Stimulated activated CD4-positive, alpha-beta T cell treated with anti-CD3 and anti-CD28 coated beads, Interleukin-1b, Interleukin-23, amount 100 ng/mL, for 1 hour (primary cell): ENCODE measurements at places on chromosomes 12 and 14.
A peak's percentile ranks its signal among the peaks of the same experiment; 100 is the strongest.

DNA sequence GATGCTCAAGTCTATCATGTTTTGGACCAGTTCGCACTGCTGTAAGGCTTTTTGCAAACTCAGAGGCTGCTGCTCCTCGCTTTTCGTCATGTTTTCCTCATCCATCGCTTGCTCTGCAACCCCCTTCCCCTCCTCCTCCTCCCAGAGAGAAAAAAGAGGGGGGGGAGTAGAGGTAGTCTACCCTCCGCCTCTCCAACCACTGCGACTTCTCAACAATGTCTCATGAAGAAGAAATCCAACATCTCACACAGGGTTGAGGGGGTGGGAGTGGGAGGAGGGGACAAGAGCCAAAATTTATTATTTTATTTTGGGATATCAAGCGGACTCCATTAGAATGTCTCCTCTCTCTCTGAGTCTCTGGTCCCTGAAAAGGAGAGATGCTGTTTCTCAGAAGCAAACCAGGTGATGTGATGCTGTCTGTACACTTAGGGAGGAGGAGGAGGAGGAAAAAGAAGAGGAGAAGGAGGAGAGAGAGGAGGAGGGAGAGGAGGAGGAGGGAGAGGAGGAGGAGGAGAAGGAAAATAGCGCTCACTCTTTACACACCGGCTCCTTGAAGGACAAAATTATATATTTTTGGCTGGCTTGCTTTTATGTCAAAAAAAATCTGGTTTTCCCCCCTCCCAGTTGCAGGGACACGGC lies 520 bp downstream of the KSR2 start:
- DNase-seq, result no peak

- no peak for DNase-seq
These were observed 11.4 kb downstream of the EIF2S1 start for GRCh38 chr14:67371247-67372148.

GRCh38 chr12:462936-463705 lies 3.4 kb downstream of the B4GALNT3 start:
- DNase-seq, result no peak

DNA sequence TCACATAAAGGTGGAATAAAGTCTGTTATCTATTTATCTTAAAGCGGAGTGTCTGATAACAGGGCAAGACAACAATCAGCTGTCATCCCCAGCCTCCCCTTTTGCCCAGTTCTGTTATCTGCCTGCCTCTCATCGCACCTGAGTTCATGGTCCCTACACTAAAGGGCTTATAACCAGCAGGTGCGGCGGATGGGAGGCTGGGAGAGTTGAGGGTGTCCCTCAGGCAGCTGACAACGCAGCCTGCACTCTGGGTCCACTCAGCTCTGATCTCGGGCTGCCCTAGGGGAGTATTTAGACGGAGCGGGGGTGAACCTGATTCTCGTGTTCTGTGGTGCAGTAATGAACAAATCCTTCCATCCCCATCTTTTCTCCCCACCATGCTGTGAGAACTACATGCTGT lies 34.0 kb upstream of the JDP2 start:
- DNase-seq, result no peak

DNA sequence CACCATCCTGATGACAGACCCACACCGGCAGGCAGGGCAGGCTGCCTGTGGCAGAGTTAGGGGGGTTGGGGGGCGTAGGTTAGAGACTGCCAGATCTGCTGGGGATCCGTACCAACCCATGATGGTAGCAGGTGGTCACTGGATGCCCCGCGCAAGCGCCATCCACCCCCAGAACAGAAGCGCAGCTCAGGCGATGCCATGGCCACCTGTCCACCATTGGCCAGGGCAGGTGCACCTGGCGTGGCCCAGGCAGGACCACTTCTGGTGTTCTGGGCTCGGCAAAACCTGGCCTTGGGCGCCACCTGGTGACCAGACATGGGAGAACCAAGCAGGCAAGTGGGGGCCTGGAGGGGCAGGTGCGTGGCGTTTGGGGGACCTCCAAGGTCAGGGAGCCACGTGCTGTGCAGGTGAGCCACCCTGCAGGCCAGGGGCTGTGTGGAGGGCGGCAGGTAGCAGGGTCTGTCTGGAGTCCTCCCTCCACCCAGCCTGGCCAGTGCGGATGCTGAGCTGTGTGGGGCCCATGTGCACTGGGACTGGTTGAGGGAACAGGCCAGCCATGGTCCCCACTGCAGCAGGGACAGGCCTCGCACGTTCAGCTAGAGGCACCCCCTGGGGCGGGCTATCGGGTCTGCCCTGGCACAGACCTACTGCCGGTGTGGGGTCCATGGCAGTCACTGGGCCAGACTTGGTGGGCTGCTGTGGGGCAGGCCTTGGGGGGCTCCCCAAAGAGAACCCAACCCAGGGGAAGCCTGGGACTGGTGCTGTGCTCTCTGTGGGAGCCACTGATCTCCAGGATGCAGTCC lies 15.6 kb downstream of the BAG5 start:
- DNase-seq, result peak; percentile 41

DNA sequence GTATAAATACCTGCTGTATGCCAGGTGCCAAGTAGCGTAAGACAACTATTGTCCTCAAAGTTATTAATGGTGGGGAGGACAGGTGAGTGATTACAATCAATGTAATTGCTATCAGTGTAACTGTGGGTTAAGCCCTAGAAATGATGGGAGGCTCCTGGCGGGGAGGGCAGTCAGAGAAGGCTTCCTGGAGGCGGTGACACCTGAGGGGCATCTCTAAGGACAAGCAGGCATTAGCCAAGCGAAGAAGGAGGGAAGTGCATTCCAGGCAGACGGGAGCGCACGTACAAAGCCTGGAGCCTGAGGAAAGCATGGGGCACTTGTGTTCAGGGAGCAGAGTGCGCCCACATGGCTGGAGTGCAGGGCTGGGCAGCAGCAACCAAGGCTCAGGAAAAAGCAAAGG lies 182.9 kb upstream of the PRMT8 start:
- no peak for DNase-seq

DNA sequence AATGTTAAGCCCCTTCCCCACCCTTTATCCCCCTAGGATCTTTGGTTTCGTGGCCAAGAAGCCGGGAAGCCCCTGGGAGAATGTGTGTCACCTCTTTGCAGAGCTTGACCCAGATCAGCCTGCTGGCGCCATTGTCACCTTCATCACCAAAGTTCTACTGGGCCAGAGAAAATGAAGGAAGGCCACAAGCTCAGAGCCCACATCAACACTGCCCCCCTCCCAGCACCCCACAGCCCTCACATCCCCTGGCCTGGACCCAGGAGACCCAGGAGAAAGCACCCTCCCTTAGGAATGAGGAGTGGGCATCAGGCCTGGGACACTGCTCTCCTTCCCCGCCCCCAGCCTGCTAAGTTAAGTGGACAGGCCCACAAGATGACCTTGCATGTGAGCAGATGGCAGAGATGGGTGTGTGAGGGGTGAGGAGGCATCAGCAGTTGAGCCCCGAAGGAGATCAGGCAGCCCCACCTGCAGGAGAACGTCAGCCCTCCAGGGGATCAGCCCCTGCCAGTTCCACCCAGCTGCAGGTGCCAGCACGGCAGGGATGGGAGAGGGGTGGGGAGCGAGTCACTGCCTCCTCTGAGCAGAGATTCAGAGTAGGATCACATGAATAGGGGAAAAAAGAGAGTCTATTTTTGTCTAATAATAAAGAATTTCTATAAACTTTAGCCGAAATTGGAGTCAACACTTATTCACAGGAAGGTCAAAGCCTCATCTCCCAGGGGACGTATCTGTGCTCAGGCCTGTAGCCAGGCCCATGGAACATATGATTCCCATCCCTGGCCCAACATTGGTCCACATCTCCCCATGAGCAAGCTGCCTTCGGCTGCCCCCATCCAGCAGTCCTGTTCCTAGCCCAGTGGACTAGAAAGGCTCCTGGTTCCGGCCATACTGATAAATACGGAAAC lies 14.1 kb downstream of the TNS2 start:
- no peak for DNase-seq

DNA sequence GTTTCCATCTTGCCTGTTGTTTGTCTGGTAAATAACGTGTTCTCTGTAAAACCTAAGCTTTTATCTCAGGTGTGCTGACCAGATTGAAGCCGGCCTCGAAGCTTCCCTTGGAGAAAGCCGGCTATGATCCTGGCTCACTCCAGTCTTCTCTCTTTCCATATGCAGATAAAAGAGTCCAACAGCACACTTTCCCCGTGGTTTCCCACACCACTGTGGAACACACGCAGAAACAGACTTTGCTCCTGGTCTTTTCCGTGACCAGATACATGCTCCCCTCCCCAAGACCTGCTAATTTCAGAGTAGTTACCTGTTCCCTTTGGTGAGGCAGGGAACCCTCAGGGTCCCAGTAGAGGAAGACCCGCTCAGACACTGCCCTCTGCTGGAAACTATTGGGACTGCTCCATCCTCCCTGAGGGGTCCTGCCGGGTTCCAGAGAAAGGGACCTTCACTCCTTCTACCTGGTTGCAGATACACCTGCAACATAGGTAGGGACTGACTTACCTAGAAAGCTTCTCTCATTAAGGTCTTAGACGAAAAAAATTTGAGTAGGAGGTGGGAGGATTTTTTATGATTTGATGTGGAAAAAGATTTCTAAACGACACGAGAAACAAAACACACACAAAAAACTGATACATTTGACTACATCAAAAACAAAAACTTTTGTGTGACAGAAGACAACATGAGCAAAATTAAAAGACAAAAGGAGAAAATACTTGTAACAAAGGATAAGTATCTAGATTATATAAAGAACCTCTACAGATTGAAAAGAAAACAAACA lies 415.4 kb upstream of the CCDC196 start:
- peak; percentile 36 for DNase-seq

- DNase-seq, result no peak
These were observed 46.1 kb upstream of the OTOGL start for GRCh38 chr12:80053051-80053790.

- no peak for DNase-seq
These were observed 55.4 kb downstream of the SCARB1 start for GRCh38 chr12:124808272-124808671.

DNA sequence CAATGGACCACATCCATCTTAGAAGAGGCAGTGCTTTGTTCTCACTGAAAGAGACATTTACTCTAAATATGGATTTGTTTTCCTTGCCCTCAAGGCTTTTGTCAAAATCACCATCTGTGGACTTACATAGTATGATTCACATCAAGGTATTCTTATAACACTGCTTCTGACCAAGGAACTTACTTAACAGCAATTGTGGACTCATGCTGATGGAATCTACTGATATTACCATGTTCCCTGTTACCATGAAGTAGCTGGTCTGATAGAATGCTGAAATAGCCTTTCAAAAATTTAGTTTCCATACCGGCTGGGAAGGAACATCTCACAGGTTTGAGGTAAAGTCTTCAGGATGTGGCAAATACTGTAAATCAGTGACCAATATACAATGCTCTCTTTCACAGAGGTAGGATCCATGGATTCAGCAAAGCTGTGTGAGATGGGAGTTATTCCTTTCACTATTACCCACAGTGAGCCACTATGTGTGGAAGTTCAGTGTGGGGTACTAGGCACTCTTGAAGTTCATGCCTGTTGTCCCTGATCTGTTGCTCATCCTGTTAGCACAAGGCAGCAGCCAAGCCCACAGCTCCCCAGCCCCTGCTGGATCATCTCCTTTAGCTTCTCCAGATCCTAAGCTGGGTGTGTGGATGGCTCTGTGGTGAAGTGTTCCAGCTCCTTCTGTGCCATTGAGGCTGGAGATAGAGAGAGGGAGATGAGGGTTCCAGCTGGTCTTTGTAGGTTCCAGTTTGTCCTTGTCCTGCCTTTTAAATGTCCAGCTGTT lies 126.4 kb downstream of the ATP23 start:
- no peak for DNase-seq

DNA sequence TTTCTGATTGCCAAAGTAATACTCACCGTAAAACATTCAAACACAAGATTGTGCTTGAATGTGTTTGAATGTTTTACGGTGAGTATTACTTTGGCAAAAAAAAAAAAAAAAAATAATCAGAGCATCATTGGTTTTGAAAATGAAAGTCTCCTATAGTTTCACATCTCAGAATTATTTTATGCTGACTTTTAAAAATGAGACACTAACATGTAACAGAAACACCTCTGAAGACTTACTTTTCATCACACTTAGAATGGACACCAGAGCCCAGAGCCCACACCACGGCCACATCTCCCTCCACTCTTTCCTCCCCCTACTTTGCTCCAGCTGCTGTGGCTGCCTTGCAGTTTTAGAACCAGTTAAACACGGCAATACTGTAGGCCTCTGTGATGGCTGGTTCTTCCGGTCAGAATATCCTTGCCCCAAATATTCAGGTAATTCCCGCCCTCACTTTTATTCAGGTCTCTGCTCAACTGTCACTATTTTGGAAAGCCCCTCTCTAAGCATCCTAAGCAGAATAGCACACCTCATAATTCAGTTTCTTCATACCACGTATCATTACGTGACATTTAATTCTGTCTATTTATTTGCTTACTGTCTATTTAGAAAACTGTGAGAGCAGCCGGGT lies 138.9 kb upstream of the MAX start:
- no peak for DNase-seq

DNA sequence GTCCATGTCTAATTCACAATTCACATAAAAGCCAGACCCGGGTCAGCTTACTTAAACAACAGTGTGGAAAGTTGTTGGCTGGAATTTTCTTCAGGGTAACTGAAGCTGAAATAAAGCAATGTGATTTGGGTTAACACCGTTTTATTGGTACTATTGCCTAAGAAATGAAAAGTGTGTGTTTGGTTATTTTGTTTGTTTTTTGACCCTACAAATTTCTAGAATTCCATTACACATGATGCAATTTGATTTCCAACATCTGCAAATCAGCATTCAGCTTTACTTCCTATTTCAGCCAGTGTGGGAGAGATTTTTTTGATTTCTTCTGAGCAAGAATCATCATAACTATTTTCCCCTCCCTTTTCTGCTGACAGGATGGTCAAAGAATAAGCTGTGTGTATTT lies 45.7 kb upstream of the CLMN start:
- DNase-seq, result no peak

DNA sequence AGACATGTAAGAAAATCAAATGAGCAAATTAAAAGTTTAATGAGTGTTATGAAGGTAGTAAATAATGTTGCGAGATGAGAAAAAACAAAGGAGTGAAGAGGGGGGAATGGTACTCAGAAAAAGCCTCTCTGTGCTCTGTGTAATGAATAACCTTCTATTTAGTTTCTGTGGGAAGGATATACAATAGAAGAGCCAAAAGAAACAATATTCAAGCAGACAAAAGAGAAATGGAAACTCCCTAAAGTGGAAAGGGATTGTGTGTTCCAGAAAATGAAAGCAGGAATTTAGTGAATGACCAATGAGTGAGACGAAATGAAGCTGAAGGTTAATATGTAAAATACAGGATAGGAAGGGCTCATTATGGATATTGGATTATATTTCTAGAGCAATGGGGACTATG lies 18.5 kb downstream of the OR4K1 start:
- DNase-seq, result no peak

GRCh38 chr12:122362755-122363154 lies 59.7 kb downstream of the CLIP1 start:
- no peak for DNase-seq

- no peak for DNase-seq
These were observed 78.7 kb downstream of the FZD10 start for GRCh38 chr12:130240831-130241590.

- no peak for DNase-seq
These were observed 73.1 kb downstream of the CACNA1C start for GRCh38 chr12:2125651-2126522.
